ENCODE measurements at places on chromosomes 5 and 9. TPM values are rescaled to one million over a fixed set of nuclear protein-coding genes. Genes with fewer than 3 reads are reported as not detected.

GRCh38 chr5:96426831-96427230, 6.2 kb downstream of the PCSK1 start:
- no peak for DNase-seq

DNA sequence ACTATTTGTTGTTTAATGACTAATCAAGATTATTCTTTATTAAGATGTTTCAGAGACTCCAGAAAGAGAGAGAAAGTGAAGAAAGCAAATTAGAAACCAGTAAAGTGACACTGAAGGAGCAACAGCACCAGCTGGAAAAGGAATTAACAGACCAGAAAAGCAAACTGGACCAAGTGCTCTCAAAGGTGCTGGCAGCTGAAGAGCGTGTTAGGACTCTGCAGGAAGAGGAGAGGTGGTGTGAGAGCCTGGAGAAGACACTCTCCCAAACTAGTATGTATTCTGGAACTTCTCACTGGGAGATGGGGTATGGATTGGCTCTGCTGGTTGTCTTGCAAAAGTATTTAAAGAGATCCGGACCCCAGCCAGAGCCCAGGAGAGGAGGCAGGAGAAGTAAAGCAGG, 33.6 kb downstream of the RAB14 start:
- DNase-seq: no peak

GRCh38 chr9:136437430-136437829, 2.2 kb downstream of the INPP5E start:
- DNase-seq: peak; percentile 16

DNA sequence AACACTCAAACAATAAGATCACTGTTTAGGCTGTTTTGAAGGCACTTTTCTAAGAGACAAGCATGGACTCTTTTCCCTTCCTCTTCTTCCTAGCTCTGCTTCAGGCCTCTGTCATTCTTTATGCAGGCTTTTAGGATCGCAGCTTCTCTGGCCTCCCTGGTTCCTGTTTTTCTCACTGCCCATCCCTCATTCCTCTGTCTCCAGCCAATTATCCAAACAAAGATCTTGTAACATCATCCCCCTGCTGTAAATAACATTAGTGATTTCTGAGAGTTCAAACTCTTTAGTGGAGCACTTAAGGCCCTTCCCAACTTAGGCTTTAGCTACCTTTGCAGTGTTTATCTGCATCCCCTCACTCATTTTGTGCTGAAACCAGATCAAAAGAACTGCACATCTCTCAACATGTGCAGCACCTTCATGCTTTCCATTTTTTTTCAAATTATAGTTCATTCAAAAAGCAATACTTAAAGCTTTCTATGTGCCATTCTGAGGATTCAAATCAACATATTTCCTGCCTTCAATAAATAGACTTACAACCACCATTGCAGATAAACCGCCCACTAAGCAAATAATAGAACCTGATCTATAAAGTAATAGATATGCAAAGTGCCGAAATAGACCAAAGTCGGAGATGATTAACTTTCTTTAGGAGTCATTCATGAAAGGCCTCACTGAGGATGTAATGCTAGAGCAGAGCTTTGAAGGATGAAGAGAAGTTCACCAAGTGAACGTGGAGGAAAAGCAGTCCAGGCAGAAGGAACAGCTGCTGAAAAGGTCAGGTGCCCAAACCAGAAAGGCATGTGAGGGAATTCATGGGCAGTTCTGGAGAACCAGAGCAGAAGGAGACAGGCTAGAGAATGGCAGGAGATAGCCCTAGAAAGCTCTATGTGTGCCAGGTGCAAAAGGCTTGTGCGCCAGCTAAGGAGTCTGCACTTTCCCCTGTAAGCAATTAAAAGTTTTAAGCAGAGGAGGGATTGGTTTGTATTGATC, 95.8 kb upstream of the ZNF366 start:
- DNase-seq: no peak

The MEF2C gene
- 172 TPM for total RNA-seq

DNA sequence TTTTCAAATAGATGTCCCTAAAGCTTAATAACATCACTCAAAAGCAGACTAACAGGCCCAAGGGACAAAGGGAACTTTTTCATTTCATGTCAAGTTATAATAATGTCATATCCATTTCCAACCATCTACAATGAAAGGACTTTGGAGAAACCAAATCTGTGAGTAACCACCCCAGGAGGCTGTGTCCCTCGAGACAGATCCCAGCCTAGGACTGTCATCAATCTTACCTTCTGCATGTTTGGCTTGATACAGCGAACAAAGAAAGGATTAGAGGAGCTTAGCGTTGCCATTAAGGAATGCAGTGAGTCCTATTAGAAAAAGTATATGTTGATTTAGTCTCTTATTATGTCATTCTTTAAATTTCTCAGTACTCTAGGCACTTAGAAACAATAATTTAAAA, 137.8 kb upstream of the RETREG1 start:
- DNase-seq: no peak

The DRD1 gene
- total RNA-seq: 0.19 TPM

DNA sequence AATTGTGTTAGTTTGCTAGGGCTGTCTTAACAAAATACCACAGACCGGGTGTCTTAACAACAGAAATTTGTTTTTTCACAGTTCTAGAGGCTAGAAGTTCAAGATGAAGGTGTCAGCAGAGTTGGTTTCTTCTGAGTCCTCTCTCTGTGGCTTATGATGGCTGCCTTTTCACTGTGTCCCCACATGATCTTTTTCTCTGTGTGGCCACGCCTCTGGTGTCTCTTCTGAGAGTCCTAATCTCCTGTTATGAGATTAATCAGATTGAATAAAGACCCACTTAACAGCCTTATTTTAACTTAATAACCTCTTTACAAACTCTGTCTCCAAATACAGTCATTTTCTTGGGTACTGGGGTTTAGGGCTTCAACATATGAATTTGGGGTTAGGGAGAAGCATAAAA, 561.1 kb downstream of the NR2F1-AS1 start:
- no peak for DNase-seq

DNA sequence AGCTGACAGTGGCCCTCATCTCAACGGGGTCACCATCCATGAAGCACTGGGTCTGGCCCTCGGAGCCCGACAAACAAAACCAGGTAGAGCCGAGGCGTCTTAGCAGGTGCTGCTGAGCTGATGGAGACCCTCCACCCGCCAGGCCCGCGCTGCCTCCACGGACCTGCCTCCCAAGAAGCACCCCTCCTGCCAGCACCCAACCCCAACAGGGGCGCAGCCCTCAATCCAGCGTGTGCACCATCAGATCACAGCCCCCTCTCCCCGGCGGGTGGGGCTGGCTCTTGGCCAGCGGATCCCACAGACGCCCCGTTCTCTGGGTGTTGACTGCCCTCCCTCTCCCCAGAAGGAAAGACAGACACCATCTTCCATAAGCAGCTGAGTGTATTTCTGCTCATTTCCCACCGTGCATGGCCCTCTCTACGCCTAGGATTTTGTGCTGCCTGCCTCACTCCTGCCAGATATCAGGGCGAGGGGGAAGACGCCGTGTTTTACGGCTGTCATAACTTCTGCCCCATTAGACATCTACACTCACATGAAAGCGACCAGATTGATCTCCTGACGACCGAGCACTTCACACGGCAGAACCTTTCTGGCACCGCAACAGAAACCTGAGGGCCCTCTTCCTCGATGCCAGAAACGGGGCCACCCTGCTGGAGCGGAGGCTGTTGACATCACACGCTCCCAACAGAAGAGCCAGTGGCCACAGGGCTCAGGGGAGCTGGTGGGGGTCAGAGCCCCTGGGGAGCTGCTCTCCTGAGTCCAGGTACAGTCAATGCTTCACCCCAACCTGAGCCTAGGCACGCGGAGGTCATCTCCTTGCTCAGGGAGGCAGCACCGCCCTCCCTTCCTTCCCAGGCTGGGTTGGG, 12.4 kb downstream of the NACC2 start:
- no peak for DNase-seq

All from adrenal gland (tissue), 19 donors.